ENCODE measurements at places on chromosomes 11 and 22. TPM values are rescaled to one million over a fixed set of nuclear protein-coding genes. Genes with fewer than 3 reads are reported as not detected.

The CD82 gene
- 9.5 TPM for total RNA-seq

The MMP3 gene
- 0.06 TPM for total RNA-seq

The KRTAP5-10 gene
- not detected for total RNA-seq

The RIN1 gene
- total RNA-seq, result 19.5 TPM

The EIF4ENIF1 gene
- total RNA-seq, result 8.6 TPM

The KAT5 gene
- 50.4 TPM for total RNA-seq

The SMC1B gene
- total RNA-seq, result 0.13 TPM

The RNF26 gene
- 5.1 TPM for total RNA-seq

The POU2F3 gene
- total RNA-seq, result not detected

The P4HA3 gene
- total RNA-seq, result 10.6 TPM

The ZNF280B gene
- total RNA-seq, result under 0.01 TPM

The MCAM gene
- total RNA-seq, result 33.9 TPM

The APOA1 gene
- 0.87 TPM for total RNA-seq

The VPREB1 gene
- not detected for total RNA-seq

The KIRREL3 gene
- not detected for total RNA-seq

The ABTB2 gene
- 3.1 TPM for total RNA-seq

The THRSP gene
- not detected for total RNA-seq

The FOSL1 gene
- total RNA-seq, result 24.0 TPM

The GLB1L3 gene
- not detected for total RNA-seq

The MS4A3 gene
- total RNA-seq, result not detected

The VSIG10L2 gene
- total RNA-seq, result not detected

The NCAM1 gene
- total RNA-seq, result 0.13 TPM

The COMT gene
- total RNA-seq, result 209 TPM

The TSPAN32 gene
- total RNA-seq, result 0.26 TPM

The OR5T1 gene
- not detected for total RNA-seq

The KBTBD3 gene
- 5.8 TPM for total RNA-seq

The OR8J3 gene
- total RNA-seq, result not detected
